Nephron progenitor cell (in vitro differentiated cells): ENCODE measurements at places on chromosomes 16 and 17.

DNA sequence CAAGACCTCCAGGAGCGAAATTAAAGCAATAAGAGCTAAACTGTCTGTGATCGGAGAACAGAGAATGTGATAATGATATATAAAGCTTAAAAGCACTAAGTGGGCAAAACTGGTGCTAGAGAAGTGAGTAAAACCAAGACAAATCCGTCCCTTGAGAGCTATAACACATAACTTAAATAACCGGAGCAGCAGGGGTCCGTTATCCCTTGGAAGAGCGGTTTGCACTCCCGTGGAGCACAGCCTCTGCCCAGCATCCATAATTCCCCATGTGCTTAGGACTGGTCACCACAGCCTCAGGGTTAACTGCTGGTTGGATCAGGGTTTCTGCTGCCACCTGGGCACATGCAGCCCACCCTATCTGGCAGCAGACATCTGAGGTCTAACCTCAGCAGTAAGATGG, 489.0 kb downstream of the NPIPA7 start:
- DNase-seq, result peak; percentile 23

DNA sequence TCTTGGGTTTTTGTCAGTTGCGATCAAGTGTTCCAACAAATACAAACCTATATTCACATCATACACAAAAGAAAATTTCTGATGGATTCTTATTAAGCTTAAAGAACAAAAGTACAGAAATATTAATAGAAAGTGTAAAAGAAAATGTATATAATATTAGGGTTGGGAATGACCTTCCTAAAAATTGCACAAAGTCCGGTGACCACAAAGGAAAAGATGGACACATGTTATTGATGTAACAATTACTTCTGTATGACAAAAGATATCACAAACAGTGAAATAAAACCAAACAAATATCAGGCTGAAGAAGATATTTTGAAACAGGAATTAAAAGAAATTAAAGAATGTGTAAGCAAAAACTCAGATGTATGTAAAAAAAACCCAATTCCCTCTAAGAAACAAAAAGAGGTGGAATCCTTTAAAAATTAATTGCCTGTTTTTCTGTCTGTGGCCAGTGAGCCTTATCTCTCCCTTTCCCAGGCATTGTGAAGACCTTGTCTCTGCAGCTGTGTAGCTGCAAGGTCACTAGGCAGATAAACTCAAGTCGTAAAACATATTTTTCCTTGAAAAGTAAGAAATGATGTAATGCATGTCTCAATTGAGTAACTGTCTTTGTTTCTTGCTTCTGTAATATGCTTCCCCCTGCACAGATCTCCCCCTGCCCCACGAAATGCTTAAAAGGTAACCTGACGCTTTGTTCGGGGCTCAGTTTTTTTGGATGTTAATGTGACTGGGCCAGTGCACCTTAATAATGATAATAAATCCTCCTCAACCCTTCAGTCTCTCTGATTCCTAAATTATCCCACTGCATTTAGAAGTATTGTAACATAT, 2.8 kb downstream of the ST6GALNAC1 start:
- no peak for DNase-seq

DNA sequence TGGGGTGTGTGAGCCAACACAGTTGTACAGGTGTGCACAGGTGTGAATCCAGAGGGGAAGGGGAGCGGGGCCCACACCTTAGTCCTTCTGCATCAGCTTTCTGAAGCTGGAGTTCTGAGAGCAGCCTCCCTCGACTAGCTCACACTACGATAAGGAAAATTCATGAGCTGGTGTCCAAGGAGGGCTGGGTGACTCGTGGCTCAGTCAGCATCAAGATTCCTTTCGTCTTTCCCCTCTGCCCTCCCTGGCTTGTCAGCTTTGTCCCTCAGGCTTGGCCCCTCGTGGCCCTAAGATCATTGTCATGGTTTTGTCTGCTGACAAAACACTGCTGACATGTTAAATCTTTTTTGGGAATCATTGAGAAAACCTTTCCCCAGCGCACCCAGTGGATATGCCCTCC, 47.5 kb downstream of the OR1D5 start:
- DNase-seq, result no peak

DNA sequence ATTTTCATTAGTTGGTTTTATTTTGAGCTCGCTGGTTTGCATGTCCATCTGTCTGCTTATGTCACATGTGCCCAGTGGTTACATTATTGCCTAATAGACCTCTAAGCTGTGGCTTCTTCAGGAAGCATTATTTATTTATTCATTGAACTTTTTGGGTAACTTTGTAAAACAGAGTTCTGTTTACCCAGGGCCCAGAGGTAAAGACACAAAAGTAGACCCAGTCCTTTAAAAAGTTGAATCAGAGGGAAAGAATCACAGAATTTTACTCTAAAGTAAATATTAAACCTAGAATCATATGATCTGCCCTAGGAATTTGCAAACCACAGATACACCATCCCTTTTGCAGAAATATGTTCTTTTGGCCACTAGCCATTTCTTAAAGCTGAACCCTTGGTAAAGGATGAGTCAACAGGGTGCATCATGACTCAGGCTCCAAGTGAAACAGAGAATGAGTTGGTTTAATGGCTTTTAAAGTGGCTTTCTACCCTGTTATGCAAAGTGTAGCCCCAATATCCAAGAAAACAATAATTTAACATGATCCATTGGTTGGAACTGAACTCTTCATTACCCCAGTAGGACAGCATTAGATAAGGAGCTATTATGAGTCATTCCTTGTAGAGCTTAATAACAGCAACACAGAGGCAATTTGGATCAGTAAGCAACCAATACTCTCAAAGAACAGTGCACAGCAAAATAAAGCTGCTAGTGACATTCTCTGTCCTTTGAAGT, 236.3 kb downstream of the KCNJ2 start:
- DNase-seq, result no peak

DNA sequence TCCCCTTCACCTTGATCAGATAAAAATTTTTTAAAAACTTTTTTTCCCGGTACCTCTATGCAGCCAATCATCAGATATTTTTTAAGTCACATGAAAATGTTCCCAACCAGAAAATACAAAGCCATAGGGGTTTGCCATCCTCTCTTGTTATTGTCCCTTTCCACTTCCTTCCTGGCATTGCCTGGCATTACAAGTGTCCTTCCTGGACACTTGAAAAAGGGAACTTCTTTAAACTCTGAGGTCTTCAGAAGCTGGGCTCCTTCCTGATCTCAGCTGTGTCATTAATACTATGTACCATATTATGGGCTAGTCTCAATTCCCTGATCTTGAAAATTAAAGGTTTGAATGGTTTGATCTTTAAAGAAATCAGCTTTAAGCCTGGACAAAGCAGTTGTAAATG, 64.9 kb downstream of the TEX14 start:
- no peak for DNase-seq

DNA sequence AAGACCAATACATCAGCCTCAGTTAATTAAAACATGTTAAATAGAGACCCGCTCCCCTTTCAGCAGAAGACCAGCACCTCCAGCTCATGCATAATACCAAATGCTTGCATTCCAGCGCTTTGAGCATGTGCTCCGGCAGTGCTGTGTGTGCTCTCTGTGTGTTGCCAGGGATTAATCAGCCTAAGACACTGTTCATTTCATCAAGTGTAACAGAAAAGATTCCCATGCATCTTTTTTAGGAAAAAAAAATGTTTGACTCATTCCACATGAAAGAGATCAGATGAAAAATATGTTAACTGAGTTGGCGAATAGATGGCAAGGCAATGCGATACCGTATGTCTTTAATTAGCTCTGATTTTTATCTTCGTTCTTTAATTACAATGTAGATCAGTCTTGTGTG, 187.6 kb downstream of the RPTOR start:
- no peak for DNase-seq

GRCh38 chr17:33804401-33804800, 450.7 kb upstream of the CCL2 start:
- DNase-seq, result no peak

- DNase-seq, result no peak
Observed at GRCh38 chr16:29702269-29702668, 23.3 kb downstream of the QPRT start.

DNA sequence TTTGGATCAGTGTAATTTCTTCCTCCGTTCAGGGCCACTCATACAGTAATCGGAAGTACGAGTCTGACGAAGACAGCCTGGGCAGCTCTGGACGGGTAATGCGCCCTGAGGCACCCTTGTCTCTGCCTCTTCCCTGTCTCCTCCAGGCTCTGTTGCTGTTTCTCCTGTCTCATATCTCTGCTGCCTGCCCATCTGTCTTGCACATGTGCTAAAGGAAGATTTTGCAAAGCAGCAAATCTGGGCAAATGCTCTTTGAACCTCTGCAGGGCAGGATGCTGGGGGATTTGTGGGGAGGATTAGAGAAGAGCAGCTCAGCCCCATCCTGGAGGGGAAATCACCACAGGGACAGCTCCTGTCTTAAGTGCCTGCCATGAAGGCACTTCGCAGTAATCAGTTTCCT, 32.4 kb upstream of the POLR3E start:
- DNase-seq, result no peak

GRCh38 chr17:49554694-49555494, 20.8 kb upstream of the NXPH3 start:
- DNase-seq, result no peak
